ENCODE measurements at places on chromosomes 4 and X.

- no peak for DNase-seq
These were observed 126.3 kb downstream of the TRAM1L1 start for GRCh38 chr4:116959045-116959444.

- no peak for DNase-seq
These were observed 123.2 kb downstream of the BMPR1B start for GRCh38 chr4:94880956-94881355.

- no peak for DNase-seq
These were observed 36.4 kb upstream of the MAMLD1 start for GRCh38 chrX:150326541-150327247.

- no peak for DNase-seq
These were observed 27.1 kb downstream of the FAM47E start for GRCh38 chr4:76278583-76278982.

GRCh38 chrX:100717363-100717762 is 14.6 kb downstream of the SYTL4 start:
- no peak for DNase-seq

DNA sequence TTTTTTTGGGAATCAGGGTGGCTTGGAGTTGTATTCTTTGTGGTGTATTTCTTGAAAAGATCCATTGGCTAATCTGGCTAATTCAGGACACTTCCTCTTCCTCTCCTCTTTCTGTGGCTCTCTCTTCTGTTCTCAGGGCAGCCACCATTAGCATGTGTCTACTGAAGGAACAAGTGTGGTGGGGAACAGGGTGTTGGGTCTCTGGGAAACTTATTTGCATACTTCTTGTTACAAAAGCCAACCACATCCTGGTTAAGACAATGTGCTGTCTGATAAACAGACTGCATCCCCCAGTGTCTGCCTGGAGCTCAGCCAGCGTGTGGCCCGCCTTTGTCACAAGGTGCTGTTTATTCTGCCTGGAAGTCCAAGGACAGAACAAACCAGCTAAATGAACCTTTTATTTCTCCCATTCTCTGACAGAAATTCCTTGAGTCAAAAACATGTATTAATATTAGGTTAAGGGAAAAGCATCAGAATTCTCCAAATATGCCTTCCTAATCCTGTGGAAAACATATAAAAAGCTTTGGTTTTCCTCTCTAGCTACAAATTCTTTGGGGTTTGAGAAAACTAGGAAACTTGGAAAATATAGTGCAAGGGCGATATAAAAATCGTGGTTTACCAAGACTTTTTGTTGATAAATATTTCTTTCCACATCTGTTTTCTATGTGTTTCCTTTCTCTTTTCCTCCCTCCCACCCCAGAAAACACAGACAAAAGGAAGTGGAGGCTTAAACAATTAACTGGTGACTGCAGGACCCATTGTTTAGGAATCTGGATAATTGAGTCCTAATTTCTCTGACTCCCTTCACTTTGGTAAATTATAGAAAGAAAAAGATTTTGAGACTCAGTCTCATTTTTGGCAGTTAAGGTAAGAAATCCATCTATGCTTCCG is 203.6 kb downstream of the SPRY1 start:
- no peak for DNase-seq

GRCh38 chr4:53450773-53451172 is 73.3 kb downstream of the FIP1L1 start:
- DNase-seq = no peak

GRCh38 chr4:131644619-131645018 is 1504.5 kb upstream of the PCDH10 start:
- no peak for DNase-seq

DNA sequence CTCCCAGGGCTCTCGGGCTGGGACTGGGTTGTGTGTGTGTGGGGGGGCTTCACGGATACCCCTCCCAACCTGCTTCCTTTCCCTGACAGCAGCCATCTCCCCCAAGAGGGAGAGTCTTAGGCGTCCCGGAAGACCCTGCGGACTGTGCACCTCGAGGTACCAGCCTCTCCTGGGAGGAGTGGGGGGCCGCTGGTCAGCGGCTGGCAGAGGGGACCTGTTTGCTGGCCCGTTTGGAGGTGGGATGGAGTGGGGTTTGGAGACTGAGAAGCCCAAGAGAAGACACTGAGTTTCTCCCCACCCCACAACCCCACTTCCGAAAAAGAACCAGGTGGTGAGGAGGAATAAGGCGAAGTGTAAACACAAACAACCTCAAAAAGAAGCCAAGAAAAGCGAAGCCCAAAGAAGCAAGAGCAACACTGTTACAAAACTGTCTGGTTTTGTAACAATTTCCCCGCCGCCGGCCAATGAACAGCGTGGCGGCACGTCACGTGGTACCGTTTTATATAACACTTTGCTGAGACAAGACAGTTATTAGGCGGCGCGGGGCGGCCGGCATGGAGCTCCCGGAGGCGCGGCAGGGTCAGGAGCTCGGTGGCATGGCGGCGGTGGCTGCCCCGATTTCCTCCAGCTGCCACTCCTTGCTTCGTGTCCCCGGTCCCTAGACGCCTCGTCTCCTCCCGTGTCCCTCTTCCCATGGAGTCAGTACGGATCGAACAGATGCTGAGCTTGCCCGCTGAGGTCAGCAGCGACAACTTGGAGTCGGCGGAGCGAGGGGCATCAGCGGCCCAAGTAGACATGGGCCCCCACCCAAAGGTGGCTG is at the start of gene LONRF3:
Gene LONRF3 (plus strand): TSS at position 531 of the 820 bp plus-strand sequence. CDS start 163 bp downstream, at position 694.
- DNase-seq = no peak

GRCh38 chr4:34183926-34184325 is 2060.4 kb downstream of the ARAP2 start:
- DNase-seq = no peak

GRCh38 chr4:127708985-127709384 is 21.2 kb upstream of the SLC25A31 start:
- no peak for DNase-seq

DNA sequence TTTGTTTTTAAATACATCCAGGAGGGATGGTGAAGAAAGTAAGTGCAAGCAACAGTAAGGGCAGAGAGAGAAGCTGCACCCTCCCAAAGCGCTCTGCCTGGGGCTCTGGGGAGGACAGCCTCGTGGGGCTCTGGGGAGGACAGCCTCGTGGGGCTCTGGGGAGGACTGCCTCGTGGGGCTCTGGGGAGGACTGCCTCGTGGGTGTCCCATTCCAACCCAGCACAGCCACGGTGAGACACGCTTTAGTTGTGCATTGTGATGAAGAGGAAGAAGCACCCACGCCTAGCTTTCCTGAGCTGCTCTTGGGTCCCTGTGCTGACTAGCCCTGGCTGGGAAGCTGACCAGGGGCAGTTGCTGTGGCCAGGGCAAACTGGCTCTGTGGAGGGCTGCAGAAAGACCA is 43.1 kb upstream of the SLC25A4 start:
- DNase-seq = no peak

DNA sequence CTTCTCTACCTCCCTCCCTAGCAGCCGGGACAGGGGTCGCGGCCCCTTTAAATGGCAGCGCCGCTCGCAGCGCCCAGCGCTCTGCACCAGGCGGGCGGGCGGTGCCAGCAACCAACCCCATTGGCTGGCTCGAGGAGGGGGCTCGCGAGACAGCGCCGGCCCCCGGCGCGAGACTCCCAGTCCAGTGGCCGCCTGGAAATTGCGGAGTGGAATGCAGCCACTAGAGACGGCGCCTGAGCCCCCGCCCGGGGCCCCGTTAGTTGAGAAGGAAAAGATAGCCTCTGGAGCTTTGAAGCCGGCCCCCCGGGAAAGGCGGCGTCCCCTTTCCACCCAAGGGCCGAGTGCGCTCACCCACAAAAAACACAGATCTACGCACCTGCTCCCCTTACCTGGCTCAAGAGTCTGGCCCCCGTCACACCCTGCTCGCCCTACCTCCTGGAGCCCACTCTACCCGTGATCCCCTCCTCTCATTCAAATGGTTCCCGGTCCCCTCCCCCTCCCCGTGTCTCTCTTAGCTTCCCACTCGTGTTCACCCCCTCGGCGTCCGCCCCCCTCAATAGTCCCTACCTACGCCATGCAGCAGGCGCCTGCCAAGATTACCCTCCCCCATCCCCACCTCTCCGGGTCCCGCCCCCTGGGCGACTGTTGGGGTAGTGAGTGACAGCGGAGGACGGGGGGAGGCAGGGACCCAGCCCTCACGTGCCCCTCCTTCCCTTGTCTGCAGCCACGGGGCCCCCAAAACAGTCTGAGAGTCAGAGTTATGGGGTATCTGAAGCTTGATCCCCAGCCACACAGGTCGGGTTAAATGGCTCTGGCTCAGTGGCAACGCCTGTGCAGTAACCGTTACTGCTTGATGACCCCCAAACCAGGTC is at the start of gene ZMYM3:
Gene ZMYM3 (minus strand): TSS at position 49 of the 872 bp plus-strand sequence. CDS start 885 bp downstream, outside the sequence.
- DNase-seq = no peak

DNA sequence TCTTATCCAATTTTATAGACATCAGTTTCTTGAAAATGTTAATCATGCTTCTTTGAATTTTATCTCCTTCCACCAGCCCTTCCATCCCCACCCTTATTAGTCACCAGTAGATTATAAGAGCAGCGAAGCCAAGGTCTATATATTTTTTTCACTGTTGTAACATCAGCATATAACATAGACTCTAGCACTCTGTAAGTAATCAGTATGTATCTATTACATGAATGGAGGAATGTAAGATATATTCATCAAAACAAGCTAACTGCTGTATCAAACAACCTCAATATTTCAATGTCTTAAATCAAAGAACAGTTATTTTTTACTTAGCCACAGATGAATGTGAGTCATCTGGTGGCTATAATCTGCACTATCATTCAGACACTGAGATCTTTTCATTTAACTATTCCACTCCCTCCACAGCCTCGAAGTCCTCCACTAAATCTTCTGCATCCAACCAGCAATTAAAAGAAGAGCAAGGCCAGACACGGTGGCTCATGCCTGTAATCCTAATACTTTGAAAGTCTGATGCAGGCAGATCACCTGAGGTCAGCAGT is 178.9 kb downstream of the CENPC start:
- no peak for DNase-seq

- no peak for DNase-seq
These were observed at the start of gene TBC1D1 for GRCh38 chr4:37890801-37891259. Gene TBC1D1, plus strand, starts transcription at chr4:37891084. Its CDS starts 11,012 bp downstream, at chr4:37902096.

DNA sequence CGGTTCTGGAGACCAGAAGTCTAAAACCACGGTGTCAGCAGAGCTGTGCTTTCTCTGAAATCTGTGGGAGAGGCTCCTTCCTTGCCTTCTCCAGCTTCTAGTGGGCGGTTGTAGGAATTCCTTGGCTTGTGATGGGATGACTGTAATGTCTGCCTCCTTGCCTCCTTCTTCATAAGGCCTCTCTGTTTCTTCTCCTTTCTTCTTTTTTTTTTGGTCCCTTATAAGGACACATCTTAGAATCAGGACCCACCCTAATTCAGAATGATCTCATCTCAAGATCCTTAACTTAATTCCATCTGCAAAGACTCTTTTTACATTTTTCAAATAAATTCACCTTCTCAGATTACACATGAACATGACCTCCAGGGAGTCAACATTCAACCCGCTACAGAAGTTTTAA is 186.9 kb downstream of the STK32B start:
- no peak for DNase-seq

DNA sequence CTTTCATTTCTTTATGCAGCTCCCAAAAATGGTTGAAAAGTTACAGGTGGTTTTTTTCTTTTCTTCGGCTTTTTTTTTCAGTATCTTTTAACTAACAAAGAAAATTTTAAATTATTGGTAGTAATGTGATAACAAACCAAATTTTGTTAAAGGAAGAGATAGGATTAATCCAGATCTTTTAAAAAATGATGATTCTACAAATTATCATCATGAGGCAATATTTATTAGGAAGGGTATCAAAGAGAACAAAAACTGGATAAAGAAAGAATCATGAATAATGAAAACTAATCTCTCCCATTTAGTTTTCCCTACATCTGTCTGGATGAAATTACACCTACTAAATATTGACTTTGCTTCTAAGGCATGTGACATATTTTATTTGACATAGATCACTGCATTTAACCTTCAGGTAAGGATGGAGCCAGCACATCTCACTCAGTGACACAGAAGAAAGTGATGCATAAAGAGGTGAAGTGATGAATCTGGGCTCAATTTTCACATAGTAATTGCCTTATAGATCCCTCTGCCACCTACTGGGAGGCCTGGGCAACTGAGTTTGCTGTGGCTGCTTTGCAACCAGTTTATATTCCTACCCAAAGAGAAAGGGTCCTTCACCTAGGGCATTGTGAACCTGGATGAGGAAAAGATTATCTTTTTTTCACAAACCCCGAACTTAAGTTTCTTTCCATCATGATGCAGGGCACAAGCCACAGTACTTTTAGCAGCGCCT is 155.6 kb downstream of the HNRNPD start:
- no peak for DNase-seq

GRCh38 chr4:111959222-111959621 is 186.0 kb upstream of the FAM241A start:
- DNase-seq = peak; percentile 60

DNA sequence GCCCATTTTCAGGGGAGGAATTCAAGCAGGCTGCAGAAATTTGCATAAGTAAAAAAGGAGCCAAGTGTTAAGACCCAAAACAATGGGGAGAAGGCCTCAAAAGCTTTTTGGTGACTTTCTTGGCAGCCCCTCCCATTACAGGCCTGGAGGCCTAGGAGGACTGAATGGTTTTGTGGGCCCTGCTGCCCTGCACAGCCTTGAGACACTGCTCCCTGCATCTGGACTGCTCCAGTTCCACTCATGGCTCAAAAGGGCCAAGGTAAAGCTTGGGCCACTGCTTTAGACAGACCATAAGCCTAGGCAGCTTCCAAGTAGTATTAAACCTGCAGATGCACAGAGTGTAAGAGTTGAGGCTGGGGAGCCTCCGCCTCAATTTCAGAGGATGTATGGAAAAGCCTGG is 501.6 kb downstream of the MID1IP1 start:
- no peak for DNase-seq

DNA sequence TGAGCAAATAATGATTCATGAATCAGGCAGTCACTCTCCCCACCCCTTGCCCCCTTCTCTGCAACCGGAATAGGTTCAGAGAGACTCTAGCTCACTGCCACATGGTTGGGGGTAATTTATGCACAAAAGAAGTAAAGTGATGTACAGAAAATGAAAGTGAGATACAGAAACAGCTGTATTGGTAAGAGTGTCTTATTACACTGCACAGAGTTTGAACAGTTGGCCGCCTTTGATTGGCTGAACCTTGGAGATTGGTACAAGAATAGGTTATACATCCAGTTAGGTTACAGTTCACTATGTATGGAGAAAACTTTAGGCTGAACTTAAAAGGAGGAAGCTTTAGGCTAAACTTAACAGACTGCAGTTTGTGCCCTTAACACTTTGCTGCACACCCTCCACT is 34.6 kb upstream of the DIAPH2 start:
- DNase-seq = no peak

DNA sequence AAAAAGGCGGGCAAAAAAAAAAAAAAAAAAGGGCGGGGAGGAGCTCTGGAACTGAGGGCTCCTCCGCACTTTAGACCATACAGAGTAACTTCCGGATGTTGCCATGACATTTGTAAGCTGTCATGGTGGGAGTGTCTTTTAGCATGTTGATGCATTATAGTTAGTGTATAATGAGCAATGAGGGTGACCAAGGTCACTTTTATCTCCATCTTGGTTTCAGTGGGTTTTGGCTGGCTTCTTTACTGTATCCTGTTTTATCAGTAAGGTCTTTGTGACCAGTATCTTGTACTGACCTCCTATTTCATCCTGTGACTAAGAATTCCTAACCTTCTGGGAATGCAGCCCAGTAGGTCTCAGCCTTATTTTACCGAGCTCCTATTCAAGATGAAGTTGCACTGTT is 193.4 kb downstream of the UGT8 start:
- DNase-seq = no peak

- DNase-seq = no peak
These were observed 102.7 kb downstream of the GRID2 start for GRCh38 chr4:92406488-92406887.
